Muscle of leg (tissue), 16 donors: ENCODE measurements at places on chromosomes 4 and X.
A peak's percentile ranks its signal among the peaks of the same experiment; 100 is the strongest.

DNA sequence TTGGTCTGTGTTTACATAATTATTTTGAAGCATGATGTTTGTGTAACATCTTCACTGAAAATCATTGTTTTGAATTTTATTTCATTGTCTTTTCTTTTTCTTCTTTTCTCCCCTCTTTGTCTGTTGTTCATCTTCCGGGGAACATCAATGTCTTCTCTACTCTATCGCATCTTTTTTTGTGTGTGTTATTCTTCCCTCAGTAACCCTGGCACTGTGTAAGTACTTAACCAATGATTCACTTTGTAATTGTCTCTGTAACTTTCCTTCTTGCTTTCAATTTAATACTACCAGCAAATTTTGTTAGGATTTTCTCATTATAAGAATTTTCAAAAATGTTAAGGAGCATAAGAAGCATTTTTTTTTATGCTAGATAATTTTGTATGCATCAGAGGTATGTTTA is 130.8 kb downstream of the PDLIM5 start:
- H3K4me1 ChIP-seq: no peaks in the 10 kb centered on the region
- no peaks in the 10 kb centered on the region for H3K27me3 ChIP-seq
- no peak for DNase-seq
- H3K27ac ChIP-seq: no peak overlapping the region
- no peak overlapping the region for H3K4me3 ChIP-seq
- H3K36me3 ChIP-seq: peaks cover 11% of the 10 kb centered on the region

DNA sequence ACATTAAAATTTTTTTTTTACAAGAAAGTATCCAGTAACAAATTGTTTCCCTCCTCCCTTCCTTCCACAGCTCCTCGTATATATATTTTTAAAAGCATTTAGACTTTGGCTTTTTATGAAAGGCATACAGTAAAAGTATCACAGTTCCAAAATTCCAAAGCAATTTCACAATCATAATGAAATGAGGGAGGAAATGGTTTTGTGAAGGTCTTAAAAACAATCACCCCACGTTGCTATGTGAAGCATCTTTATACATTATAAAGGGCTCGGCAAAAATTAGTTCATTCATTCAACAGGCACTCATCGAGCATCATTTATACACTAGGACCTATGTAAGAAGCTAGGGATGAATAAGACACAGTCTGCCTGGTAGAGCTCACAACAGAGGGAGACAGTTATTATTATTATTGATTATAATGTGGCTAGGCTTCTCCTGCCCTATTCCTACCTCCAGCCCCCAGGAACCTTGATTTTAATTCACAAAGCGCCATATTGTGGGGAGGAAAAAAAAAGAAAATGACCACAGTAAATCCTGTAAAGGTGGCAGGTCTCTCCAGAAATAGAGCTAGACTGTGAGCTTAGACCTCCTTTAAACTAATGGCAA is 239.9 kb downstream of the MAML3 start:
- H3K4me1 ChIP-seq: peaks cover 17% of the 10 kb centered on the region
- peak; percentile 53 for DNase-seq
- no peak overlapping the region for H3K27ac ChIP-seq
- no peaks in the 10 kb centered on the region for H3K36me3 ChIP-seq
- H3K27me3 ChIP-seq: no peaks in the 10 kb centered on the region

GRCh38 chr4:8540072-8540471 is 40.1 kb upstream of the GPR78 start:
- no peak for DNase-seq
- no peaks in the 10 kb centered on the region for H3K36me3 ChIP-seq
- H3K27ac ChIP-seq: no peak overlapping the region
- no peak overlapping the region for H3K4me3 ChIP-seq

- no peaks in the 10 kb centered on the region for H3K27me3 ChIP-seq
- H3K36me3 ChIP-seq: no peaks in the 10 kb centered on the region
- no peak overlapping the region for H3K27ac ChIP-seq
- peaks cover 7% of the 10 kb centered on the region for H3K4me1 ChIP-seq
- no peak overlapping the region for H3K4me3 ChIP-seq
Observed at GRCh38 chr4:153341575-153342090, 2.9 kb upstream of the MND1 start.

GRCh38 chr4:101123231-101123630 is 224.1 kb downstream of the PPP3CA start:
- no peak overlapping the region for H3K4me3 ChIP-seq
- no peak for DNase-seq
- no peak overlapping the region for H3K27ac ChIP-seq
- no peaks in the 10 kb centered on the region for H3K27me3 ChIP-seq
- no peaks in the 10 kb centered on the region for H3K36me3 ChIP-seq
- no peaks in the 10 kb centered on the region for H3K4me1 ChIP-seq

DNA sequence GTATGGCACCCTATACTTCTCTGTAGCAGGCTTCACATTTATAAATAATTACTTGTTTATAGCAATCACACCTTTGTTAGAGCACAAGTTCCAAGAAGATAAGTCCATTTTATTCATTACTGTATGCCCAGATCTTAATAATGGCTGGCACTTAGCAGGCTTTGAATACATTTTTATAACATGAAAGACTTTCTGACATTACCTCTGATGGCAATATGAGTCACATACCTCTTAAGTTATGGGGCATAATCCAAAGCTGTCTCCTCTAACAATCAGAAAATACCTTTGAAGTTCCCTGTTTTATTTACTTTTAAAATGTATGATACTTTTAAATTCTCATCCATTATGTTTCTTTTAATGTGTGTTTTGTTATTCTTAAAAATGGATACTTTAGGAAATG is 12.2 kb downstream of the SCRG1 start:
- no peak overlapping the region for H3K4me3 ChIP-seq
- no peak overlapping the region for H3K27ac ChIP-seq
- H3K36me3 ChIP-seq: no peaks in the 10 kb centered on the region
- H3K27me3 ChIP-seq: no peaks in the 10 kb centered on the region
- no peak for DNase-seq
- H3K4me1 ChIP-seq: no peaks in the 10 kb centered on the region

- H3K36me3 ChIP-seq: no peaks in the 10 kb centered on the region
- DNase-seq: no peak
- H3K4me3 ChIP-seq: no peak overlapping the region
- no peaks in the 10 kb centered on the region for H3K27me3 ChIP-seq
Observed at GRCh38 chr4:96108146-96108545, 268.3 kb downstream of the PDHA2 start.
